ENCODE measurements at places on chromosomes 5 and 9. TPM values are rescaled to one million over a fixed set of nuclear protein-coding genes. Genes with fewer than 3 reads are reported as not detected.
A peak's percentile ranks its signal among the peaks of the same experiment; 100 is the strongest.

GRCh38 chr5:66415208-66415607, 181.0 kb upstream of the MAST4 start:
- H3K4me1 ChIP-seq, result no peaks in the 10 kb centered on the region
- no peaks in the 10 kb centered on the region for H3K36me3 ChIP-seq
- DNase-seq, result no peak
- H3K27ac ChIP-seq, result no peak overlapping the region
- no peaks in the 10 kb centered on the region for H3K27me3 ChIP-seq

DNA sequence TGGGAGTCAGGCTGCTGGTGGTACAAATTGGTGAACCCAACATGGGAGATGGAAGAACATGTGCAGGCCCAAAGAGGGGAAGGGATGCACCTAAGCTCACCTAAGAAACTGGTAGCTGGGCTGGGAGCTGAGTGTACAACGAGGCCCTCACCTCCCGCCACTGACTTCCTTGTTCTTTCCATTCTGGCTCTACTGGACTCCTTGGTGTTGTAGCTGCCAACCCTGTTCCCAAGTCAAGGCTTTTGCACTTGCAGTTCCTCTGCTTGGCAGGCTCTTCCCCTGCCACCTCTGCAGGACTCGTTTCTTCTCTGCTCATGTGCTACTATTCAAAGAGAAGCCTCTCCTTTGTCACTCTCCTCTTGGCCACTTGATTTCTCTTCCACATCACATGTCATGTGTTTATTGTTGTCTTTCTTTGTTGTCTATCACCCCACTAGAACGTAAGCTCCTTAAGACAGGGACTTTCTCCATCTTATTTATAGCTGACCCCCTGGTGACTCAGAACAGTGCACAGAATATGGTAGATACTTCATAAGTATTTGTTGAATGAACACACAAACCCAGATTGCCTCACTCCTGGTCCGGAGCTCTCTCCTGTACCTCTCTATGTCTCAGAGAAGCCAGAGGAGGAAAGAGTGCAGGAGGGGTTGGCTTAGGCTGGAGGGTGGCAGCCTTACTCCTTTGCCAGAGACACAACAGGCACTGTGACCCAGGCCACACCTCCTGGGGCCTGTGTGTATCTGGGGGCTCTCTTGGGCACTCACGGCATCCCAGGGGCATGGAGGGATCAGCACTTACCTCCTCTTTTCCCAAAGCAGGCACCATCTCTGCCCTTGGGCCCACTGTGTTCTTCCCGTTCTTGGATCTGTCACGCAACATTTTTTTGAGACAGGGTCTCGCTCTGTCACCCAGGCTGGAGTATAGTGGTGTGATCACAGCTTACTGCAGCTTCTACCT, 5.2 kb upstream of the SPINK4 start:
- no peaks in the 10 kb centered on the region for H3K36me3 ChIP-seq
- H3K27me3 ChIP-seq, result no peaks in the 10 kb centered on the region
- H3K4me1 ChIP-seq, result no peaks in the 10 kb centered on the region
- no peak overlapping the region for H3K4me3 ChIP-seq
- no peak overlapping the region for H3K27ac ChIP-seq
- DNase-seq, result no peak

GRCh38 chr9:87119328-87119881, 172.1 kb upstream of the GAS1 start:
- no peak overlapping the region for H3K27ac ChIP-seq
- H3K27me3 ChIP-seq, result no peaks in the 10 kb centered on the region
- DNase-seq, result no peak
- no peaks in the 10 kb centered on the region for H3K36me3 ChIP-seq
- H3K4me1 ChIP-seq, result peaks cover 19% of the 10 kb centered on the region

GRCh38 chr9:27540502-27540901, 10.9 kb upstream of the MOB3B start:
- H3K4me3 ChIP-seq, result no peak overlapping the region
- peak overlapping the region; percentile 90 for H3K27ac ChIP-seq
- H3K27me3 ChIP-seq, result no peaks in the 10 kb centered on the region
- DNase-seq, result no peak
- H3K4me1 ChIP-seq, result peaks cover 26% of the 10 kb centered on the region
- no peaks in the 10 kb centered on the region for H3K36me3 ChIP-seq

DNA sequence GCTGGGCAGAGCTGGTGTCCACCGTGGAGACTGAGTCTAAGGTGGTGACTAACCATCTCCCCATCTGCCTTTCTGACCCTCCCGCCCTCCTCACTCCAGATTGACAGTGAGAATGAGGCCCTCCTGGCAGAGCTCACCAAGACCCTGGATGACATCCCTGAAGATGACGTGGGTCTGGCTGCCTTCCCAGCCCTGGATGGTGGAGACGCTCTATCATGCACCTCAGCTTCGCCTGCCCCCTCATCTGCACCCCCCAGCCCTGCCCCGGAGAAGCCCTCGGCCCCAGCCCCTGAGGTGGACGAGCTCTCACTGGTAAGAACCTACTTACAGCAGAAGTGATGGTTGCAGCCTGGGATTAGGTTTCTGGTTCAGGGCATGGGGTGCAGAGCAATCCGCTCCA, 96.5 kb downstream of the PPARGC1B start:
- H3K27me3 ChIP-seq, result no peaks in the 10 kb centered on the region
- no peak overlapping the region for H3K27ac ChIP-seq
- peaks cover 7% of the 10 kb centered on the region for H3K36me3 ChIP-seq
- no peaks in the 10 kb centered on the region for H3K4me1 ChIP-seq
- H3K4me3 ChIP-seq, result no peak overlapping the region

GRCh38 chr9:102507044-102507687, 488.0 kb upstream of the CYLC2 start:
- no peak for DNase-seq
- H3K4me3 ChIP-seq, result no peak overlapping the region
- no peak overlapping the region for H3K27ac ChIP-seq
- H3K27me3 ChIP-seq, result no peaks in the 10 kb centered on the region
- H3K4me1 ChIP-seq, result no peaks in the 10 kb centered on the region
- no peaks in the 10 kb centered on the region for H3K36me3 ChIP-seq

- H3K36me3 ChIP-seq, result no peaks in the 10 kb centered on the region
- no peak overlapping the region for H3K27ac ChIP-seq
- no peak overlapping the region for H3K4me3 ChIP-seq
- no peaks in the 10 kb centered on the region for H3K4me1 ChIP-seq
These were observed 44.6 kb upstream of the FCN1 start for GRCh38 chr9:134962065-134962972.

DNA sequence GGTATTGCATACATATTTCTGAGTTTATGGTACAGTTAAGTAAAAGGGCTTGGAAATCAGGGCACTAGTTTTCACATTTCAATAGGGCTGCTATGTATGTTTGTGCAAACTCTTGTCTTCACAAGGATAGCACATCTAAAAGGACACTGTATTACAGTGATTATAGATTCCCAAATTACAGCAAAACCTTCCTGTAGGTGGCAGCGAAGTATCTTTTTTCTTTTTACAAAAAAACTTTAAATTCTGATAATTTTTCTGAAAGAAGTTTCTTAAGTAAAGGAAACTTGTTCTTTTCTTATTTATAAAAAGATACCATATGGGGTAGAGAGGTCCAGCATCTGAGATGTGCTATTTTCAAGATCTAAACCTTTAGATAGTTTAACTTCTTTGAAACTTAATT, 337.8 kb downstream of the PTPRD start:
- DNase-seq, result no peak
- no peak overlapping the region for H3K27ac ChIP-seq
- H3K36me3 ChIP-seq, result no peaks in the 10 kb centered on the region
- no peak overlapping the region for H3K4me3 ChIP-seq
- no peaks in the 10 kb centered on the region for H3K27me3 ChIP-seq

- H3K4me1 ChIP-seq, result peaks cover 19% of the 10 kb centered on the region
- no peaks in the 10 kb centered on the region for H3K27me3 ChIP-seq
These were observed 1.3 kb downstream of the TMEM250 start for GRCh38 chr9:136117291-136117915.

GRCh38 chr9:7560669-7561305, 238.8 kb downstream of the DMAC1 start:
- H3K27me3 ChIP-seq, result no peaks in the 10 kb centered on the region
- DNase-seq, result no peak
- no peak overlapping the region for H3K4me3 ChIP-seq
- no peaks in the 10 kb centered on the region for H3K4me1 ChIP-seq
- no peaks in the 10 kb centered on the region for H3K36me3 ChIP-seq

TRIM36 gene
- 0.16 TPM for polyA plus RNA-seq

TSSK1B gene
- polyA plus RNA-seq, result not detected
